ENCODE measurements at places on chromosomes 12 and 14.
A peak's percentile ranks its signal among the peaks of the same experiment; 100 is the strongest.

- DNase-seq = no peak
Measured at GRCh38 chr14:22466491-22466890, 122.5 kb downstream of the DAD1 start.

DNA sequence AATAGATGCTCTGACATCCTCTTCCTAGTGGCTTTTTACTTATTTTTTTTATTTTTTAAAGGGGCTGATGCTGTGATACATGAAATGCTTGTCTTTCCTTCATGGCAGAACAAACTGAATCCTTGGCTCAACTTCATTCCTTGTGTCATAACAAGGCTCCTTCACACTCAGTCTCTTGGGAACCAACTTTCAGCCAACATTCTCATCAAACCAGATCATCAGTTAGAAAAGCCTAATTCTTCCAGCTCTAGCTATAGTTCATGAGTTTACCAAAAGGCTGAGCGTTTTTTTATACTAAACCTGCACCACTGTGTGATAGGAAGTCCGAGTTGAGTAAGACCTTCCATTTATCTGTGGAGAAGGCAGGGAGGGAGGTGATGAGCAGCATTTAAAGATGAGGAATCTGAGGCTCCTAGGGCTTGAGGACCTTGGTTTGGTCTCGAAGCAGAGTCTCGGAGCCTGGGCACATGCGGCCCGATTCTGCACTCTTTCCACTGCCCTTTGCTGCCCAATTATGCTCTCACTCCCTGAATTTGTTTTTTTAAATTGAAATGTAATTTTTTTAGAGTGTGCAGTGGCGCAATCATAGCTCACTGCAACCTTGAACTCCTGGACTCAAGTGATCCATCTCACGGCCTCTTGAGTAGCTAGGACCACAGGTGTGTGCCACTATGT lies 8.2 kb downstream of the GPRC5D start:
- DNase-seq = no peak

DNA sequence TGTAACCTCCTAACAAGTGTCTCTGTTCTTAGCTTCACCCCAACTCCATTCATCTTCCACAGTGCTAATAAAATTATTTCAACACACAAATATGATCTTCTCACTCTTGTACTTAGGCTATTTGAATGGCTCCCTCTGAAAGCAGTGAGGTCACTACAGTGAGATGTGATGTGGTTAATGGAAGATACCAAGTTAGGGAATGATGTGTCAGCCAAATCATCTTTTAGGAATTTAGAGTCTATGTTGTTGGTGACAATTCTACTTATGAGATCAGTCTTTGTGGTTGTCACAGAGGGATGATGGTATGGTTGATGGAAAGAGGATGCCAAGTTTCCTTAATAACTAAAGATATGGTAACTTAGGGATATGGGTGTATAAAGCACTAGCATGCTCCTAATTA lies 57.6 kb downstream of the POLR3B start:
- no peak for DNase-seq

DNA sequence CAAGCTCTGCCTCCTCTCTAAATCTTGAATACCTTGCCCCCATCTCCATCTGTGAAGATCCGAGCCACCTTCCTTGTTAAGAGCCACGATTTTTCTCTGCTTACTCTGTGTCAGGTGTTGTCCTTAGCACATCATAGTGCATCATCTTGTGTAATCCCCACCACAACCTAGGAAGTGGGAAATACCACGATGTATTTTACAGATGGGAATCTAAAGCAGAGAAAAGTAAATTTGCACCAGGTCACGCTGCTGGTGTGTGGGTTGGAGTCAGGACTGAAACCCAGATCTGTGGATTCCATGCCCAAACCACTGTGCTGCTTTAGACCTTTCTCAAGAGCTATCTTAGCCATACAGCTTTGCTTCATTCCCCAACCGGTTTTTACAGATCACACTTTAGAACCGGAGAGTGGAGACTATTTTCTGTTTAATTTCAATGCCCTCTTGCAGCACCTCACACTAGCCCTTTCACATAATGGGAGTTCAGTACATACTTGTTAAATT lies 94.6 kb downstream of the PPM1A start:
- no peak for DNase-seq

DNA sequence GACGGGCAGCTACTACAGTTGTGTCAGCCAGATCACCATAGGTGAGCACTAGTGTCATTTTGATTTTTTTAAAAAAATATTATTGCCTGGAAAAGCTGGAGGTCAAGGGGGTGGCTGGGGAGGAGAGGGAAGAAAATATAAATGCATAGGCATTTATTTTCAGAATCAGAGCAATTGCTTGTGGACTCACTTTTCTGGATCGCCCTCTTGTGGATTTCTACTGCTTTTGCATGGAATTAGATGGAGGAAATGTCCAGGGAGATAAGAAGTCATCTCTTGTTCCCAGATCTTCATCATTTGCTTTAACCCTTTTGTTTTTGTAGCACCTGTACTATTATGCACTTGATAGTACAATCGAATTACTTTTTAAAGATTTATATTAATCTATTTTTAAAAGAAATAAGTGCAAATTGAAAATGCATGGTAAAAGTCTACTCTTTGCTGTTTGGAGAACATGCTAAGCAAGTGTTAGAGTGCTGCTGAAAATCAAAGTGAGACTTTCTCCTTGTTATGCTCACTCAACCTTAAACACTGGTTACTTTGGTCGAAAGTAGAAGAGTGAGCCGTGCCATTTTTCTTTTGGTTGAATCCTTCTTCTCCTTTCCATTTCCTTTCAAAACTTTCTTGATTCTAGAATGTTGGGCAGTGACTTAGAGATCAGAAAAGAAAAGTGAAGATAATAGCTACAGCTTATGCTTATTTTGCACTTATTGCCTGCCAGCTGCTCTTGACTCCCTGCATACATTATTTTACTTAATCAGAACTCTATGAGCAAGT lies 60.6 kb upstream of the ANO4 start:
- DNase-seq = peak; percentile 17

GRCh38 chr14:27056586-27056985 lies 458.8 kb upstream of the NOVA1 start:
- no peak for DNase-seq

DNA sequence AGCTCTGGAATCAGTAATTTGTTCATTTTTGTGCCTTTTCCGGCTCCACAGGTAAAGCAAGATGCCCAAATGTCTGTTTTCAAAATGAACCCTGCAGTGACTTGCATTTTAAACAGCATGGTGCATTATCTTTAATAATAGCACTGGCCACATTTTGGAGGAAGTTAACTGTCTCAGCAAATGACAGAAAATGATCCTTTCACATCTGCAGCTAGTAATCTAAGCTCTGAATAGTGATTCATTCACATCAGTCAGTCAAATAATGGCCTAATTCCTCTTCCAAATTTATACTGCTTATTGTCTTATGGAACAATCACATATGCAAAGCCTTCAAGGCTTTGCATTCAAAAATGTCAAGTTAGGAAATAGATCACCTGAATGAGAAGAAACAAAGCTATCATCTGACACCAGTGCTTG lies 75.6 kb downstream of the PPM1H start:
- DNase-seq = no peak

DNA sequence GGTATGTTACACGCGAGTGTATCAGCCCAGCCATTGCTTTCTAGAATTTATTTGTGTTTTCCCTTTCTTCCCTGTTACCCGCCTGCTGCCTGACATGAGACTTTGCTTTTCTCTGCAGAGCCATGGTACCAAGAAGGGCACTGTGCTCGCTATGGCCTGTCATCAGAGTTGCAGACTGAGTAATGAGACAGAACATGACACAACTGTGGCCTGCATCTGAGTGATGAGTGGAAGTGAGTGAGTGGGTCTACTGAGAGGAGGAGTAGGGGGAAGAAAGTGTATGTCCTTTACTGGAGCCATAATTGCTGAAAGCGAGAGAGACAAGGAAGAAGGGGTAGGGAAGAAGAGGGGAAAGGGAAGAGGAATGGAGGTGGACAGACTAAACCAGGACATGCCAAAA lies 2.9 kb downstream of the RILPL1 start:
- DNase-seq = no peak

GRCh38 chr12:4766445-4766844 lies 46.2 kb downstream of the GALNT8 start:
- DNase-seq = no peak

GRCh38 chr12:56994231-56994746 lies 12.1 kb downstream of the ZBTB39 start:
- DNase-seq = no peak

DNA sequence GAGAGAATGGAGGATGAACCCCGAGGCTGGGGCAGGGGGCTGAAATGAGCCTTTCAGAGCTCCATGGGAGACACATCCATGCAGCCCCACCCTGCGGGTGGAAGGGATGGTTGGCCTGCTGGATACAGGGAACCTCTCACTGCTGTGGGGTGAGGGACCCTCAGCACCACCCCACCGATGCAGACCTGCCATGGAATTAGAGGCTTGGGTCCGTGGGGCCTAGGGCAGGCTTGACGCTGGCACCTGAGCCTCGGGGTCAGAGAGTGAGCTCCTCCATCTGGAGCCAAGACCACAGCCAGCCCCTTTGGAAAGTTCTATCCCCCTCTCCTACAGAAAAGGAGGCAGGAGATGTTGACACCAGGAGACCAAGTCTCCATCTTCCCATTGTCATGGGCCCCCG lies 7.4 kb upstream of the KRT74 start:
- no peak for DNase-seq

- no peak for DNase-seq
Measured at GRCh38 chr12:88958946-88959345, 378.7 kb upstream of the KITLG start.

- DNase-seq = no peak
Measured at GRCh38 chr12:76666290-76666835, 97.6 kb upstream of the ZDHHC17 start.

- DNase-seq = no peak
Measured at GRCh38 chr12:1523558-1524050, 70.8 kb downstream of the FBXL14 start.

Measured in A549 (cell line).